Fibroblast of lung (primary cell): ENCODE measurements at places on chromosomes 1 and 21. TPM values are rescaled to one million over a fixed set of nuclear protein-coding genes. Genes with fewer than 3 reads are reported as not detected.

The FCMR gene
- polyA plus RNA-seq: 1.5 and 4.3 TPM in 2 replicates

DNA sequence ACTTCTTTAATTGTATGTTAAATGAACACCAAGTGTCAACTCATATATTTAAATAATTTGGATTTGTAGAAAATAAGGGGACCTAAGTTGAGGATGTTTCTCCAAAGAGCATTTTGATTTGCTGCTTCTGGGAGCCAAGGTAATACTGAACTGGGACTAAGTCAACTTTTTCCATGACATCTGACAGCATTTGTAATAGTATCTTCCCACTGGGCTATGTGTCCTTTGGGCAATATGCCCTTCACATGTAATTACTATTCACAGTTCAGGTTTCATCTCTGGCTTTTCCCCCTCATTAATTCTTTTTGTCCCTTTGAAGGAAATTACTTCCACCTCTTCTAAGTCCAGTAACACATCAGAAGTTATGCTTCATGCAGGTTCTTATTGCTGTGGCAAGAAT lies 36.7 kb upstream of the HP1BP3 start:
- no peaks in the 10 kb centered on the region for H3K27me3 ChIP-seq
- no peaks in the 10 kb centered on the region for H3K4me1 ChIP-seq
- DNase-seq: no peak
- no peak overlapping the region for H3K27ac ChIP-seq
- H3K36me3 ChIP-seq: peaks cover 1% of the 10 kb centered on the region
- no peak overlapping the region for H3K4me3 ChIP-seq

DNA sequence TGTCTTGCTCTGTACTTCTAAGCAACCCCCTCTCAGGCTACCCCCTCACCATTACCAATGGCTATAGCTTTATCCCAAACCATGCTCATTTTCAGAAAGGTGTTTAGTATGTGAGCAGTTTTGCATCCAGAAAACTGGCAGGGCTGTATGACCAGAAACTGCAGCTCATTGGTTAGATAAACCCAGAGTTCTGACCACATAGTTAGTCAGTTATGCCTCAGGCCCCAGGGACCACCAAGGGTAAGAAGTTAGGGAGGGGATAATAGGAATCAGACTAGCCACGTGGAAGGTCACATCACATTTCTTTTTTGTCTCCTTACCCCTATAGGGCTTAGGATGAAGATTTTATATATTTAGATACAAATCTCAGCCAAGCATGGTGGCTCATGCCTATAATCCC lies 1.2 kb downstream of the ITGA10 start:
- peaks cover 8% of the 10 kb centered on the region for H3K4me1 ChIP-seq
- H3K4me3 ChIP-seq: no peak overlapping the region
- no peak overlapping the region for H3K27ac ChIP-seq
- DNase-seq: no peak

The F11R gene
- polyA plus RNA-seq: 0.50 and 1.5 TPM in 2 replicates

DNA sequence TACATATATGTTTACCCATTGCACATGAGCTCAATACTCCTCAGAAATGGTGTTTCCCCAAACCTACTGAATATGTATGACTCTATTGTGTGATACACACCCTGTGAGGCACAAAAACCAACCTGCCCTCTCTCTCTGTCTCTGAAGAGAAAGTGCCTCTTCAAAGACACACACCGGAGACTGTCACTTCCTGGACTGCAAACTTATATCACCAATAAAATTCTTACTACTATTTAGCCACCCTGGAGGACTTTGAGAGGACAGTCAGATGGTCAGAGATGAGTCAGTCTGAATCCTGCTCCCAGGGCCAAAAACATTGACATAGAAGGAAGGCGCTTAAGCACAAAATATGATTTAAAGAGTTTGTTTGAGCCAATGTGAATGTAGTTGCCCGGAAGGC lies 110.4 kb downstream of the PPIAL4G start:
- H3K36me3 ChIP-seq: no peaks in the 10 kb centered on the region
- peak; percentile 41 for DNase-seq
- H3K4me1 ChIP-seq: no peaks in the 10 kb centered on the region
- no peak overlapping the region for H3K4me3 ChIP-seq
- no peaks in the 10 kb centered on the region for H3K27me3 ChIP-seq
- no peak overlapping the region for H3K27ac ChIP-seq

GRCh38 chr1:56378341-56379070 lies 200.9 kb downstream of the PLPP3 start:
- no peak for DNase-seq
- no peak overlapping the region for H3K27ac ChIP-seq
- no peaks in the 10 kb centered on the region for H3K27me3 ChIP-seq
- H3K4me3 ChIP-seq: no peak overlapping the region
- peaks cover 7% of the 10 kb centered on the region for H3K4me1 ChIP-seq

The PLA2G2C gene
- polyA plus RNA-seq: not detected in 2 replicates

DNA sequence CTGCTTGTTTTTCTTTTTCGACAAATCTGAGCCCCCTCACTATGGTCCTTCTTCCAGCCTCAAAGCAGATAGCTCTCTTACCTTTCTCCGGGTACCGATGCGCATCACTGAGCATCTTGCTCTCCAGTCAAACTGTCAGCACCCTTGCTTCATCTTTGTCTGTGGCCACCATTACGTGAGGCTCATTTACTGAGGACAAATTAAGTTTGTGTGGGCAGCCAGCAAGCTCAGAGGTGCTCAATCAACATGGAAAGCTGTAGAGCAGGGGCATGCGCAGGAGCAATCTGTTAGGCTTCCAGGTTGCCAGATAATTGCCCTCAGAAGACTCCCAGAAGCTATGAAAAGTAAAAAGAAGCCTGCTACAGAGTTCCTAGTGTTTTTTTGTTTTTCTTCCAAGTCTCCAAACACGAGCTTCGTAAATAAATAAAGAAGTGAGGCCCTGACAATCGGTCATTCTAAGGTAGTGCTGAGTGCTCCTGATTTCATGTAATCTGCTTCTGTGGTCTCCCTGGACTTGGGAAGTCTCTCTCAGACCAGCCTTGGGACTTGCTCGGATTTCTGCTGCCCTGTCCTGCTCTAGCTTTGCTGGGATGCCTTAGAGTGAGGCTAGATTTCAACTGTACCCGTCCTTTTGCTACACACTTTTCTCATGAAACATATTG lies 1.8 kb downstream of the C1orf53 start:
- peaks cover 24% of the 10 kb centered on the region for H3K27me3 ChIP-seq
- DNase-seq: no peak
- H3K27ac ChIP-seq: no peak overlapping the region
- H3K4me1 ChIP-seq: peaks cover 6% of the 10 kb centered on the region
- H3K4me3 ChIP-seq: no peak overlapping the region

- no peak overlapping the region for H3K4me3 ChIP-seq
- H3K36me3 ChIP-seq: no peaks in the 10 kb centered on the region
- H3K4me1 ChIP-seq: peaks cover 7% of the 10 kb centered on the region
- no peak overlapping the region for H3K27ac ChIP-seq
- H3K27me3 ChIP-seq: no peaks in the 10 kb centered on the region
These were observed 5.9 kb downstream of the VSIG8 start for GRCh38 chr1:159856576-159856975.

DNA sequence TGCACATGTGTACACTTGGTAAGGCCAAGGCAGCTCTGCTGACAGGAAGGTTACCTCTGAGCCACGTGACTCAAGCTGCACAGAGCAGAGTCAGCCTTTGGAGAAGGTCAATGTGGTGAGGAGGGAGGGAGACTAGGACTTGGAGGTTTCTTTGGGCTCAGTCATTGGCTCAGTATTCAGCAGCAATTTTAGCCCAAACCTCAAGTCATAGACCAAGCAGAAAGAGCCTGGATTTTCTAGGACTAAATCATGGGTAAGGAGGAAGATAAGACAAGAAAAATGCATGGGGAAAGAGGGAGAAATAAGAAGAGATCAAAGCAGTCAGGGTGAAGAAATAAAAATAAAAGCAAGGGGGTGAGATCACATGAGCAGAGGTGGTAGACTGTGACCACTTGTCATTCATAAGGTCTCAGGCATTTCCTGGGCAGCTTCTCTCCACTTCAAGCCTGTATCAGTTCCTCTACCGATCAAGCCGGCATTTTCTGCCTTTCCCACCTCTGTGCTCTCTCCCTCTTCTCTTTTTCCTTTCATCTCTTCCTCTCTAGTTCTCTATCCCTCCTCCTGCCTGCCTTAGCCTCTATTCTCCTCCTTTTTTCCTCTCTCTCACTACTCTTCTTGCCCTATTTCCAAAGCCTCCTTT lies 51.7 kb upstream of the DUSP10 start:
- H3K4me3 ChIP-seq: no peak overlapping the region
- no peak overlapping the region for H3K27ac ChIP-seq
- no peak for DNase-seq
- no peaks in the 10 kb centered on the region for H3K27me3 ChIP-seq
- H3K4me1 ChIP-seq: no peaks in the 10 kb centered on the region
- no peaks in the 10 kb centered on the region for H3K36me3 ChIP-seq

The PIGV gene
- polyA plus RNA-seq: 10.4 and 13.3 TPM in 2 replicates

The FCRL3 gene
- not detected in 2 replicates for polyA plus RNA-seq

The OPTC gene
- not detected in 2 replicates for polyA plus RNA-seq

DNA sequence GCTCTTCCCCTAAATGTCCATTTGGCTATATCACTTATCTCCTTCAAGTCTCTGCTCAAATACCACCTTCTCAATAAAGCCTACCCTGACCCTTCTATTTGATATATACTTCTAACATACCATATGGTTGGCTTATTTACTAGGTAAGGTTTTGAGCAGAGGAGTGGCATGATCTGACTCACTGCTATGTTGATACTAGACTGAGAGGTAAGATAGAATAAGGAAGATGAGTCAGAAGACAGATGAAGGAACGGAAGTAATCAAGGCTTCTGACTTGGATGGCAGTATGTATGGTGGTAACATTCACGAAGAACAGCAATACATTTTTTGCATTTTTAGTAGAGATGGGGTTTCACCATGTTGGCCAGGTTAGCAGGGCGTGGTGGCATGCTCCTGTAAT lies 4.8 kb upstream of the HRNR start:
- no peaks in the 10 kb centered on the region for H3K27me3 ChIP-seq
- H3K27ac ChIP-seq: no peak overlapping the region
- H3K36me3 ChIP-seq: no peaks in the 10 kb centered on the region
- H3K4me1 ChIP-seq: no peaks in the 10 kb centered on the region
- no peak overlapping the region for H3K4me3 ChIP-seq
- DNase-seq: no peak

The VPS45 gene
- 43.2 and 50.0 TPM in 2 replicates for polyA plus RNA-seq

The TMEM69 gene
- polyA plus RNA-seq: 42.6 and 54.3 TPM in 2 replicates

GRCh38 chr1:200838676-200839445 lies 33.9 kb upstream of the GPR25 start:
- peak; percentile 37 for DNase-seq
- H3K4me1 ChIP-seq: peaks cover 11% of the 10 kb centered on the region
- no peak overlapping the region for H3K4me3 ChIP-seq
- H3K27ac ChIP-seq: peak overlapping the region; percentile 29
- H3K36me3 ChIP-seq: peaks cover 2% of the 10 kb centered on the region

GRCh38 chr1:235511470-235512240 lies 7.4 kb upstream of the B3GALNT2 start:
- H3K27me3 ChIP-seq: no peaks in the 10 kb centered on the region
- no peak overlapping the region for H3K27ac ChIP-seq
- no peaks in the 10 kb centered on the region for H3K36me3 ChIP-seq
- no peak for DNase-seq
- H3K4me3 ChIP-seq: no peak overlapping the region

DNA sequence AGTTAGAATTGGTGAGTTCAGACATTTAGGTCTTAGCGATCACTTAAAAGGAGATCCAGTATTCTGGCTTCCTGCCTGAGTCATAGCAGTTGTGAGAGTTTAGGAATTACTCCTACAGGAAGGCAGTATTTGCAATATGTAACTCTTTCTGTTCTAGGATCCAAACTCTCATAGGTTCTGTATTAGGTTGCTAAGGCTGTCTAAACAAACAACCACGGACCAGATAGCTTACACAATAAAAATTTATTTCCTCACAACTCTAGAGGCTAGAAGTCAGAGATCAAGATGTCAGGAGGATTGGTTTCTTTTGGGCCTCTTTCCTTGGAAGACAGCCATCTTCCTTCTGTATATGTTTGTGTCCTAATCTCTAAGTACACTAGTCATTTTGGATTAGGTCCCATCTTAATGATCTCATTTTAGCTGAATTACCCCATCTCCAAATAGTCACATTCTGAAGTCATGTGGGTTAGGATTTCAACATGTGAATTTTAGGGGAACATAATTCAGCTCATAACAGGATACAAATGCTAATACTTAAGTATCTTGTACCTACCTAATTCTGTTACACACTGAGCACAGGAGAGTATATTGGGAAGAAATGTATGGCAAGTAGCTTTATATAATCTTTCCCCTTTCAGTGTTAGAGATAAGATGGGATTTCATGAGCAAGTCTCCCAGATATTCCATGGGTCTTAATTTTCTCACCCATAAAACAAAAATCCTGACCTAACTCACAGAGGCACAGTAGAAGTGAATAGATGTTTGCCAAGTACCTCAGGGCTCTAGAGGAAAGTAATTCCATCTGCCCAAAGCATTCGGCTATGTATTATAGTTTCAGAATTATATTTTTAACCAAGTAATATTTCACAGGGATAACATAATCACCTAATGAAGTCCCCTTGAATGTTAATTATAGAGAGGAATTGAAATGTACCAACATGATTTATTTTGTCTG lies 144.4 kb downstream of the PTBP2 start:
- no peak overlapping the region for H3K4me3 ChIP-seq
- no peaks in the 10 kb centered on the region for H3K36me3 ChIP-seq

DNA sequence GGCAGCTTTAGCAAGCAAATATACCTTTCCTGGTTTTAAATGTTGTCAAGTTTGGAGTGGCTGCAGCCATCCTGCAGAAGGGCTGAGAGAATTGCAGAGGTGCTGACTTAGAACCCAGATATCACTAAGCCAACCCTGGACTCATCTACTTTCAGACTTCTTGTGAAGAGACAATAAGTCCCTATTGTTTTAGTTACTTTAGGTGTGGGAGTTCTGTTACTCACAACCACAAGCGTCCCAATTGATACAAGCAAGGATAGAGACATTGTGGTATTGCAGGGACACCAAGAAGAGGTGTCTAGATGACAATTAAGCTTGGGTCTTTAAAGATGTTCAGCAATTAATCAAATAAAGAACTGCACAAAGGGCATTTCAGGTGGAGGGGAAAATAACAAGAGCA lies 8.8 kb upstream of the ETV3 start:
- H3K4me1 ChIP-seq: no peaks in the 10 kb centered on the region
- no peaks in the 10 kb centered on the region for H3K36me3 ChIP-seq
- H3K27me3 ChIP-seq: peaks cover 12% of the 10 kb centered on the region
- no peak for DNase-seq
- H3K27ac ChIP-seq: no peak overlapping the region

DNA sequence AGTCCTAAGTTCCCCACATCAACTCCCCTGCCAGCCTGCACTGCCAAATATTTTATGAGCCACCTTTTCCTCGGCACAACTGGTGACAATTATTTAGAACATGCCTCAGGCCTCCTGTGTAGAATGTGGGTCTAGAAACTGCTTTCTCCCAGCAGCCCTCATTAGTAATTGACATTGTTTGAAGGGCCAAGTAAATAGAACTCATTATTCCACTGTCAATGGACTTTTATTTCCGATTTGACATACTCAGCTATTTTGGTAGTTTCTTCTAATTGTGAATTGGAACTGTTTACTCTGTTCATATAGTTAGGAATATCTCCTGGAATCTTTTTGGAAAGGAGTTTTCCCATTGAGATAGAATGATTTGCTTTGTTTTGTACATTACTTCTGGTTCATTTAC lies 168.8 kb upstream of the L1TD1 start:
- no peak overlapping the region for H3K27ac ChIP-seq
- H3K27me3 ChIP-seq: no peaks in the 10 kb centered on the region
- DNase-seq: no peak
- no peak overlapping the region for H3K4me3 ChIP-seq

GRCh38 chr1:18875107-18875795 lies 15.8 kb upstream of the TAS1R2 start:
- DNase-seq: peak; percentile 83
- H3K36me3 ChIP-seq: no peaks in the 10 kb centered on the region
- no peak overlapping the region for H3K4me3 ChIP-seq
- H3K27me3 ChIP-seq: no peaks in the 10 kb centered on the region
- H3K27ac ChIP-seq: no peak overlapping the region

The FCRLB gene
- 0.45 and 1.1 TPM in 2 replicates for polyA plus RNA-seq

The MROH9 gene
- 0.15 TPM in 1 of 2 replicates, not detected in the other for polyA plus RNA-seq
